ENCODE measurements at places on chromosomes 1 and 21.
A peak's percentile ranks its signal among the peaks of the same experiment; 100 is the strongest.

DNA sequence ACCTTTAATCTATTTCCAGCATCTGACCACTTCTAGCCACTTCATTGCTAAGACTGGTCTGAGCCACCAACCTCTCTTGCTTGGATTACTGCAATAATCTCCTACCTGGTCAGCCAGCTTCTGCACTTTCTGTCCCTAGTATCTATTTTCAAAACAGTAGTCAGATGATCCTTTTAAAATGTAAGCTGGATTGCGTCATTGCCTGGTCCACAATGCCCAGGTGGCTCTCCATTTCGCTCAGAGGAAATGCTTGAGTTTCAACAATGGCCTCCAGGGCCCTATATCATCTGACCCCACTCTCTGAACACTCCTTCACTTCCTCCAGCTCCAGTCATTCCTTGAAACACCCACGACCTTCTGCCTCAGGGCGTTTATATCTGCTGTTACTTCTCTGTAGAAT lies 2.3 kb downstream of the FYB2 start:
- no peak for DNase-seq

- no peak for DNase-seq
These were observed 27.1 kb downstream of the MRAP start for GRCh38 chr21:32325706-32326105.

DNA sequence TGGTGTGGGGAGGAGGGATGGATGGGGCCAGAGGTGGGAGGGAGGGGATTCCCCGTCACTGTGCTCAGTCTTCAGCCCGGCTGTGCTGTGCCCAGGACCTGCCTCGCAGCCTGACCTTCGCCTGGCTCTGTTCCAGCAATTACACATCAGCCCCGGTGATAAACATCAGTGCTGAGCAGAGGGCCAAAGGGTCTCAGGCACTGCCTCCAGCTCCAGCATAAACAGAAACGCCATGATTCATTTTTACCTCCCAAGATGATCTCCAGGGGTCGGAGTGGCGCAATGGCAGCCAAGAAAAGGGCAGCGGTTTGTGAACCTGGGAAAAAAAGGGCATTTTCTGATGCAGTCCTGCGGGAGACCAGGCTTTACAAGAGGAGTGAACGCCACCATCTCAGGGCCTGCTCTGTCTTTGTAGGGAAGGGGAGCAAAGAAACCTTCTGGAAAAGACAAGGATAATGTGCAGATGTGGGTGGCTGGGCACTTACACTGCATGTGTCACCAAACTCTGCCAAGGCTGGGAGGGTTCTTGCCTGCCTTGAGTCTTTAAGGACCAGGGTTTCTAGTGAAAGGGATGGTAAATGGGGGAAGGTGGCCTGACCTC lies 28.1 kb downstream of the SHISA4 start:
- DNase-seq, result no peak

GRCh38 chr1:199173356-199173755 lies 534.5 kb downstream of the PTPRC start:
- DNase-seq, result no peak

- DNase-seq, result no peak
These were observed 733.1 kb downstream of the MATN1 start for GRCh38 chr1:29990304-29990703.

GRCh38 chr1:158666037-158666436 lies 20.5 kb downstream of the SPTA1 start:
- DNase-seq, result no peak

DNA sequence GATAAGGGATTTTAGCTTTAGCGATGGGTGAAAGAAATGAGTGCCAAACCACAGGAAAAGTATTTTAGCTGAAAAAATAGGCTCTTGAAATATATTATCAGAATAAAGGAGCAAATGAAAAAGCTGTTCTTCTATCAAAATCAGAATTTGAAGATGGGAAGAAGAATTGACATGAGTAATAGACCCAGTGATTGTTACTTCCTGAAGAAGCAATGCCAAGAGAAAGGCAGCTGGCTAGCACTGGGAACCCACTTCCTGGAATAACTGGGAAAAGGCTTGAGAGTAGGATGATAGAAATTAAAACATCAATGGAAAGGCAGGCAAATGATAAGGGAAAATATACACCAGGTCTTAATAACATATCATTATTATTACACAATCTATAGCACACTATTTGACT lies 29.9 kb upstream of the LYPLAL1 start:
- DNase-seq, result no peak

DNA sequence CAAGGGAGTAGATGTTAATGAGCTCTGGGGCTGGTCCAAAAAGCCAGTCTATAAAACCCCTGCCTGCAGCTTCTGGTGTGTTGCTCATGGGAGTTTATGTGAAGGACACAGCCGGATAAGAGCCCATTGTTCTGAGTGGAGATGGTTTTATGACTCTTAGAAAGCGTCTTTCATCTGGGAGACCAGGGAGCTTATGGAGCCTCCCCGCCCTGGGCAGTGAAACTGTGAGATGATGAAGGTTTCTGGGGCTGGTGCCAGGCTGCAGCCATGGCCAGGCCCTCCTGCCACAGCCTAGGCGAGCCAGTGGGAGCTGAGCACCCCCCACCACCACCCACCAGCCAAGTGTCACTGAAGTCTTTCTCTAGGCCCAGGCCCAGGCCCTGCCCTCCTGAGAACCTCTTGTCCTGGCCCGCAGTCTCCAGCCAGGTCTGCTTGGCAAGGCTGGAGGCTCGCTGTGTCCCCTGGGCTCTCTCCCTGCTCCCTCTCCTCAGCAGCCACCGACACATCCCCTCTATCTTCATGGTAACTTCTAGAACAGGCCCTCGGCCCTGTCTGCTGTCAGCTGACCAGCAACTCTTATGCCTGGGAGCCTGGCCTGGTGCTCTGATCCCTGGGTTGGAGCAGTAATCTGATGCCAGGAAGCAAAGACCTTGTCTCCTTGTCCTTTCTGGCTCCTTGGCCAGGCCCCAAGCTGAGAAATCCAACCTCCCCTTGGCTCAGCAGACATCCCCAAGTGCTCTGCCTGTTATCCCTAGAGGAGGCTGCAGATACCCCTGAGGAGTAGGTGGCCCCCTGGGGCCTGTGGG lies 7.6 kb upstream of the ARHGEF10L start:
- DNase-seq, result no peak

DNA sequence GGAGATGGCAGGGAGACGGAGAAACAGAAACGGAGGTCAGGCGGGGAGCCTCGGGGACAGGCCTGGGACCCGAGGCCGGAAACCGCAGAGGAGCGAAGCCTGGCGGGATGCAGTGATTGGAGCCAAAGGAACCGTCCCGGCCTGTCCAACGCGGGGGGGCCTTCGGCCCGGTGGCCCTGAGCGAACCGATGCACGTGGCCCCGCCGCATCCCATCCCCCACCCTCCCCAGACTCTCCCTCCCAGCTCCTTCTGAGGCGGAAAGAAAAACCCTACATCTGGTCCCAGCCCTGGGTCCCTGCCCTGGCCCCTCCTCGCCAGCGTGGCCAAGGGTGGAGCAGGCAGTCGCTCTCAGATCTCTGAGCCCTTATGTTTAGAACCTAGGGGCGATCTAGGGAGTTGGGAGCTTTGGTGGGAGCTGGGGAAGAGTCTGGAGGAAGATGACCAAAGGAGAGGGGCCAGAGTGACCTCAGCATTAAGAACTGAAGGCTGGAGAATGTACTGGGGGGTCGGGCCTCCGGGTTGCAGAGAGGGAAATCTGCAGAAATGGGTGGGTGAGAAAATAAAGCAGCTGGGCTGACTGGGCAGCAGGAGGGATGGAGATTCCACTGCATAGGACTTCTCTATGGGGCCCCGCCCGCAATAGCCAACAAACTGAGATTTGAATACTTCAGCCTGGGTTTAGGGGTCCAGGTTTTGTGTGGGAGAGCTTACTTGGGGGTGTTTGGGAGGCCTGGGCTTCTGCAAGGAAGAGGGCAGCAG lies 1.5 kb upstream of the CRABP2 start:
- no peak for DNase-seq

- no peak for DNase-seq
These were observed 19.3 kb downstream of the TRIM11 start for GRCh38 chr1:228387321-228387720.

DNA sequence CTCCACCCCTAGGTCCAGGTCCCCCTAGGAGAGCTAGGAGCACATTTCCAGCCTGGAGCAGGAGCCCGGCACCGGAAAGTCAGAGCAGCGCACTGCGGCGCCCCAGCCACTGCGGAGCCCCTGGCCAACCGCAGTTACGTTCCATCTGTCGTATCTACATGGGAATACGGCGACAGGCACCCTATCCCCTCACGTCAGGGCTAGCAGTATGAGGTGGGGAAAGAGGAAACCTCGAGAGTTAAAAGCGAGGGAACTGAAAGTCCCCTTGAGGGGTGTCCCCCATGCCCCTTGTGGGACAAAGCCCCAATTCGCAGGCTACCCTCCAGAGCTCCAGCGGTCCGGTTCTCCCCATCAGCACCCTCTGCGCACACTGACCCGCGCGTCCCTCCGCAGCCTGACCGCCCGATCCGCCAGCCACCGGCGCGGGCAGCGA lies 995 bp downstream of the COLGALT2 start:
- peak; percentile 8 for DNase-seq

DNA sequence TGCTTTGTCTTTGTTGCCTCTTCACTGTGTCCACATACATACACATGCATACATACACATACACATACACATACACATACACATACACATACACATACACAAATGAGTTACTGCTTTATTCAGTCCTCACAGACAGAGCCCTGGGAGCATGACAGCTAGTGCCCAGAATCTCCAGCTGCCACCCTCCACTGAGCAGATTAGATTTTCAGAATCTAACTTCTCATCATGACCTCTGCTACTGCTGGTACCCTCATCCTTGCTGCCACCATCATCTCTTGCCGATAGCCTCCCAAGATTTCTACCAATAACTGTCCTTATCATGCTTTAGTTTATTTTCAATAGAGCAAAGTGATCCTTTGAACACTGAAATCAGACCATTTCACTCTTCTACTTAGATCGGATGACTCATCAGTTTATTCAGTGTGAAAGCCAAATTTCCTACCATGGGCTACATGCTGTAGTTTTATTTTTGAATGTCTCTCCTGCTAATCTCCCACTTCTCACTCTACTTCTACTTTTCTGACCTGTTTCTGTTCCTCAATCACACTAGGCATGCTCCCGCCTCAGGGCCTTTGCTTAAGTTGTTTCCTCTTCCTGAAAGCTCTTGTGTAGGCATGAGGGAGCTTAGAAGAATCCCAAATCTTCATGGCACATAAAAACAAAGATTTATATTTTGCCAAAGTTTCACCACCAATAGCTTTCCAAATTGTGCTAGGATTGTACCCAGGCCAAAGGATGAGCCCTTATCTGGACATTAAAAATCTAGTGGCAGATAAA lies 43.0 kb downstream of the ATP6V1G3 start:
- DNase-seq, result no peak

- no peak for DNase-seq
These were observed 51.4 kb upstream of the GREM2 start for GRCh38 chr1:240663169-240663879.

GRCh38 chr1:161073474-161074121 lies 3.9 kb upstream of the ARHGAP30 start:
- DNase-seq, result no peak

DNA sequence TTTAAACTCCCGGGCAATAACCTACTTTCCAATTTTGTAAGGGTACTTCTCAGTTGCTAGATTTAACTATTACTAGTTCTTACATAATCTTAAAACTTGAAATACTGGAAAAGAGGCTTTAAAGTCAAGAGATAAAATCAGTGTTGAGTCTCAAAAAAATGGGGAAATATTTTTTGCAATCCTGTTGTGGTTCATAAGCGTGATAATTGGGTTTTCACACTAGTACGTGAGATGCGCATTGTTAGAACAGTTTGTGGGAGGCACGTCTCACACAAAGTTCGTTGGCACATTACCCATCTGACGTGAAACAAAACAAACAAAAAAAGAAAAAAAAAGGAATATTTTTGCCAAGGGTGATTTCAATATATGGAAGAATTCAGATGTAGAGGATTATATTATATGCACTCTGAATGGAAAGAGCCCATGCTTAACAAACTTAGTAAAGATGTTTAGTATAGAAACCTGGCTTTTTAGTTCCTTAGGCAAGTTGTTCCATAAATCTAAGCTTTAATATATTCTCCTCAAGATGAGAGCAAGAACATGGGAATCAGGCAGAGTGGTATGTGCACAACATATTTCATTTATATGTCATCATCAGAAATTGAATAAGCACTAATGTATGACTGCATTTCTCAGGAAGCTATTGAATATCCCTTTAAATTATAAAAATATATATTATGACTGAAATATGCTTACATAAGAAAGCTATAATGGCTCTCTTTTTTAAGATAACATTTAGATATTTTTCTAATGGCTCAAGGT lies 73.9 kb upstream of the TNFSF4 start:
- no peak for DNase-seq

All from T-helper 1 cell (primary cell).